ENCODE measurements at places on chromosomes 5 and 9.

DNA sequence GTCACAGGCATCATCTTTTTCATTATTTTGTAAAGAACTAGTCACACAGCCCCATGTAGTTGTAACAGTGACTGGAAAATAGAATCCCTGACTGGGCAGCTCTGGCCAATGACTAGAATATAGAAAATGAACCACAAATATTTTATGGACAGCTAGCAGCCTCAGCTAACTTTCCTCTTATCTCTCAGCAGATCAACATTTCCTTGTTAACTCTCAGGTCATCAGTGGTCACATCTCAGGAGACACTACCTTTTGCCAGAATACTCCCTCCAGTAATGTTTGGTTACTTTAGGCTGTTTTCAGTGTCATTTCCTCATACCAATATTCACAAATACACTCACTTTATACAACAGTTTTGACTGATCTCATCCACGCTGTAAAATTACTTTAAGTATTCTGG, 43.9 kb downstream of the FAM169A start:
- DNase-seq: no peak

DNA sequence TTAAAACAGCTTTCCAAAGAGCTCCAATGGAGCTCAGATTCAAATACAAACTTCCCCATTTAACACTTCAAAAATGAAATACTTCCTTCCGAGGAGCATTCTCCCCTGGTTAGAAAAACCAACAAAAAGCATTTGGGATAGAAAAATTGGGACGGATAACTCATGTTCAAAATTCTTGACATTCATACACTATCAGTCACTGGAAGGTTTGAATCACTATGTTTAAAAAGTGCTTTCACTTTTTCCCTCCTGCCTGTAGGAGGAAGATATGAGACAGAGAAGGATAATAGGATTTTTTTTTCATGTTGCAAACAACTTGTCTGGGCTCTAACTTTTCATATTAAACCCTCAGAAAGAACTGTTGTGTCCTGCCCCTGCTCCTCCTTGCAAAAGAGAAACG, 412.0 kb downstream of the ACTL7B start:
- DNase-seq: no peak

DNA sequence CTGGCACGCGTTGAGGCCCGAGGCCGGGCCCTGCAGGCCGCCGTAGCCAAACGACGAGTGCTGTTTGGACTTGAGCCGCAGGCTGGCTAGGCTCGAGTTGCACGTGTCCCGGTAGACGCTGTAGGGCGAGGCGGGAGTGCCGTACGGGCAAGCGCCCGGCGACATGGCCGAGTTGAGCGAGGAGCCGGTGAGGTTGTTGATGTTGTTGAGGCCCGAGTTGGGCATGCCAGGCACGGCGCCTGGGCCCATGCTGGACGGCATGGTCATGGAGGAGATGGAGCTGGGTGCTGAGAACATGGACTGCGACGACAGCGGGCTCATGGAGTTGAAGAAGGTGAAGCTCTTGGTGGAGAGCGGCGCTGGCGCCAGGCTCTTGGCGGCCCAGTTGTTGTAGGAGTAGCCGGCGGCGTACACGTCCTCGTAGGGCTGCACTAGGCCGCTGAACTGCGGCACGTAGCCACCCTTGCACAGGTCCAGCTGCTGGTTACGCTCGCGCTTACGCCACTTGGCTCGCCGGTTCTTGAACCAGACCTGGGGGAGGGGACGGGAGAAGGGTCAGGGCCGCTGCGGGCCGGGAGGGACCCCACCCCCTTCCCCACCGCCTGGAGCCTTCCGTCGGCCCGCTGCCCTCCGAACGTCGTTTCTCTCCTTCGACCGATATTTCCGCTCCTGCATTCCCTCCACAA, 5.1 kb downstream of the PITX1 start:
- no peak for DNase-seq

DNA sequence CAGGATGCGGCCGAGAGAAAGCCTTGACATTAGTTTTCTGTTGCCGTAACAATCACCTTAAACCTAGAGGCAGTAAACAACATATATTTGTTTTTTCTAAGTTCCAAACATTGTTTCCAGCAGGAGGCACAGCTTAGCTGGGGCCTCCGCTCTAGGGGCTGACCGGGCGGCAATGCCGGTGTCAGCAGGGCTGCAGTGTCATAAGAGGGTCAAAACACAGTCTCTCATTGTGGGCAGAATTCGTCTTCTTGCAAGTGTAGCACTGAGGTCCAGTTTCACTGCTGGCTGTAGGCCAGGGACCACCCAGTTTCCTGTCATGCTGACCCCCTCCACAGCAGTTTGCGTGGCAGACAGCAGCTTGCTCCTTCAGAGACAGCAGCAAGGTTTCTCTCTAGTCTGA, 186.2 kb downstream of the PJA2 start:
- no peak for DNase-seq

DNA sequence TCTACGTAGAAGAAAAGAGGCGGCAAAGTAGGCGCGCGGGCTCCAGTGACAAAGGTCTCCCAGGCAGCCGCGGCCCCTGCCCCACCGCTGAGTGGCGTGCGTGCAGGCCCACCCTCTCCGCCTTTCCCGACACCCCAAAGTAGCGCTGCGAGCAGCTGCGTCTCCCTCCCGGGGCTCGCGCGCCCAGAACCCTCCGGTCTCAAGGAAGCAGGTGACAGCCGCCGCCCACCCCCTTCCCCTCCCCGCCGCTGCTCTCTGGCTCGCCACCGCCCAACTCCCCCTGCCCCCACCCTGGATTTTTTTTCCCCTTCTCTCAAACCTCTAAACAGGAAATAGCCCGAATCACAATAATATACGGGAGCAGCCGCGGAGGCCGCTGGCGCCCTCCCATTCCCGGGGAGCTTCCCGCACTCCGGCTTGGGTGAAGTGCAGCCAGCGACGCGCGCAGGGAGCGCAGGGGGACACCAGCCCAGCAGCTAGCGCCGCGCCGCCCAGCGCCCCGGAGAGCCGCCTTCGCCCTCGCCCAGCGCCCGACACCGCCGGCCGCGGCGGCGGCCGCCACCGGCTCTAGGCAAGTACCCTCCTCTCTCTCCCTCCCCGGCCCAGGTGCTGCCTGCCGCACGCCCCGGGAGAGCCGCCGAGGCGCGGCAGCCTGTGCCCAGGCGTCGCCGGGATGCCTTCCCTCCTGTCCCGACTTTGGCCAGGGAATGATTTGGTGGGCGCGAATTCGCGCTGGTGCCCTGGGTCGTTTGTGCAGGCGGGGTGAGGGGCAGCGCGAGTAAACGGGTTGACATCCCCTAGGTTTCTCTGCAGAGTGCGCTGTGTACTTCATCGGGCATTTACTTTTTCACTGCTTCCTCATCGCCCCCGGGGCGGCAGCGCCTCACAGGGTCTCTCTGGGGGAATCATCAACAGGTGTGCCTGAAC, 52.7 kb upstream of the TJP2 start:
- peak; percentile 69 for DNase-seq

GRCh38 chr5:104370523-104370922, 807.9 kb upstream of the NUDT12 start:
- DNase-seq: no peak

DNA sequence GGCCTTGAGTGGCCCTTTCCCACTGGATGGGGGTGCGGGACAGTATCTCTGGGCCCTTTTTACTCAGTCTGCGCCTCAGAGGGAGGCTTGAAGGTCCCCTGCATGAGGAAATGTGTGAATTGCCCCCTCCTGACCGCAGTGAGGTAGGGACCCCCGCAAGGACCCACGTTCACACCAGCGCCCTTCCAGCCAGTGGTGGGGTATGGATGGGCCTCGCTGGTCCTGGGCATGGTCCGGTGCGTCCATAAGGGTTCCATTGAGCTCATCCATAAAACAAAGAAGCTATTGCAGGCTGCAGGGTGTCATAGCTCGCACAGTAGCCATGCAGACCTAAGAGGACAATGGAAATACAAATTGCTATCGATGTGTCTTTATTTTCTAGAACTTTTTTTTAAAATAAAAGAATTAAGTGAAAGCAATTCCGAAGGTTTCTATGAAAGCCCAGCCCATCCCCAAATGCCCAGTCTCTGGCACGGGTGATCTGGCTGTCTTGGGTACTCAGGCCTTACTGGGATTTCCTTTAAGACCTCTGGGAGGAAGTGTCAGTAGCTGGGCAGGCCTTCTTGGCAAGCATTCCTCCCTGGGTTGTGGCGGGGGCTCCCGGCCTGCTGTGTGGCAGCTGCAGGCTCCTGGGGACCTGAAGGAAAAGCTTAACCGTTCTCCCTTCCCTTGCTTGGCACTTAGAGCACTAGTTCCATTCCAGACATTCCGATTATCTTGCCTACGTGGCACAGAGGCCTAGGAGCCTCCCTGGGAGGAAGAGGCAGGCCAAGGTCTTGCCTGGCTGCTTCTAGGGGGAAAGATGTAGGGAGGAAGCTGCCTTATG, 1.5 kb upstream of the SEMA5A start:
- peak; percentile 64 for DNase-seq

- no peak for DNase-seq
These were observed 23.9 kb upstream of the CTSL start for GRCh38 chr9:87701931-87702421.

DNA sequence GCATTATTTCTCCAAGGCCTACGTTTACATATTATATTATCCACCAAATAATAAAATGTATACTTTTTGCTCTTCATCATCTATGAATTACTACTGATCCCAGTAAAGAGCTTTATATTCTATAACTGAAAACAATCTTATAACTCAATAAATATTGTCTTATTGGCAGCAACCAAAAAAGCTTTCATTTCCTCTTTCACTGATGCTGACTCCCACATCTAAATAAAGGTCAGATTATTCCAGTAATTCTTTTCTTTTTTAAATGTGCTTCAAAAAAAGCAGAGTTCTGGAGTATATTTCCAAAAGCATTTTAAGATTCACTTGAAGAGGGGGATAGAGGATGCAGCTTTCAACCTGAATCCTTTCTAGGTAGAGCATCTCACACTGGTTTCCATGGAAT, 75.3 kb upstream of the NR4A3 start:
- DNase-seq: no peak

GRCh38 chr5:65760504-65761275, 38.7 kb downstream of the NLN start:
- DNase-seq: no peak

- no peak for DNase-seq
These were observed 47.1 kb downstream of the C9orf57 start for GRCh38 chr9:72013292-72013760.

DNA sequence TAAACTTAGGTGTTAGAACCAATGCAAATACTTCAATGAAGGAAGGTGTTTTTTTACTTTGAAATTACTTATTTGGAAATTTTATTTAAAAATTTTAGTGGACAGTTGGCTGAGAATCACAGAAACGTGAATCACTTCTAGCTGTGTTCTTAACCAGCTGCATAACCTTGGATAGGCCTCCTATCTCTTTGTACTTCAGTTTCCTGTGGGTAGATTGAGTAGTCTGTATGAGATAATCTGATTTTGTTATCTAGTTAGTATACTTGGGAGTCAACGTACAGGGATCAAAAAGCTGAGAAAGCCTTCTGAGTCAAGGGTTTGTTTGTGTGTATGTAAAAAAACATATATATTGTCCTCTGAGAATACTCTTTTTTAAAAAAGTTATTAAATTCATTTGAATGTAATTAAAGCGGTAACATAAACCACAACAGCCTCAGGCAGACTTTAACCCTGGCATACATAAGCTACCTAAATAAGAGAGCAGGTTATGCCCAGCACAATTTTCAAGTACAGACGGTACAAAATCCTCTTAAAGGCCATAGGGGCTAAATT, 38.1 kb upstream of the ZCCHC7 start:
- DNase-seq: no peak

GRCh38 chr9:5112109-5112592, 73.3 kb downstream of the INSL6 start:
- DNase-seq: no peak

GRCh38 chr9:101176384-101176783, 147.9 kb downstream of the PLPPR1 start:
- no peak for DNase-seq

GRCh38 chr5:43191740-43192557, at the start of gene NIM1K:
Gene NIM1K (plus strand): TSS chr5:43192225. CDS start chr5:43245776, 53,551 bp downstream.
- DNase-seq: peak; percentile 80

DNA sequence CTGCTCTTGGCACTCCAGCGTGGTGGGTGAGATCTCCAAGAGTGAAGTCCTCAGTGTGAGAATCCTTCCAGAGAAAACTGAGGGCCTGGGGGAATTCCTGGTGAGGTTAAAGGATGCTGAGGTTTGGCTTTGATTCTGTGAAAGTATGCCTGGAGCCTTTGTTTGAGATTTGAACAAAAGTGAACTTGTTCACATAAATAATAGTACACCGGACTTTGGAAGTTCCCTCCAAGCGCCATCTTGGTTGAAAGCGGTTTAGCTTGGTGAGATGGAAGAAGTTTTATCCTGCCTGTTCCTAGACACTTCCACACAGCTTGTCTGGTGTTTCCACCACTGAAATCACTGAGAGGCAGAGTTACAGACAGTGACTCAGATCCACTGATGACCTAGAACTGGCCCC, 286.4 kb downstream of the NTRK2 start:
- no peak for DNase-seq

DNA sequence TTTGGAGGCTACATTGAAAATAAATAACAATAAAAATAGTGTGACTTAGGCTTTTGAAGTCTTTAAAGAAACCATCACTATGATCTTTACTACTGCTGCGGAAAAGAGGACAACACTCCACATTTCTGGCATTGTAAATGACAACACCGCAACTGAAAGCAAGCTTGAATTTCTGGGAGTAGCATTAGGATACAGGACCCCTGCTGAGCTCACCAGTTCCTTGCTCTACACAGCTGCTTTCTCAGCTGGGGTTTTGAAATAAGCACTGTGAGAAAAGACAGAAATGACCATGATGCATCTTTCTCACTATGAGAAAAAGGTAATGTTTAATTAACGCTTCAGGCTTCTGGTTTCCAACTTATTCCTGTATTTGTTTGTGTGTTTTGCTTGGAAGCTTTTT, 168.0 kb downstream of the TAF11L14 start:
- DNase-seq: no peak
